ENCODE measurements at places on chromosomes 5 and 9. TPM values are rescaled to one million over a fixed set of nuclear protein-coding genes. Genes with fewer than 3 reads are reported as not detected.

- DNase-seq: no peak
These were observed 5.2 kb downstream of the TCF7 start for GRCh38 chr5:134119720-134120119.

DNA sequence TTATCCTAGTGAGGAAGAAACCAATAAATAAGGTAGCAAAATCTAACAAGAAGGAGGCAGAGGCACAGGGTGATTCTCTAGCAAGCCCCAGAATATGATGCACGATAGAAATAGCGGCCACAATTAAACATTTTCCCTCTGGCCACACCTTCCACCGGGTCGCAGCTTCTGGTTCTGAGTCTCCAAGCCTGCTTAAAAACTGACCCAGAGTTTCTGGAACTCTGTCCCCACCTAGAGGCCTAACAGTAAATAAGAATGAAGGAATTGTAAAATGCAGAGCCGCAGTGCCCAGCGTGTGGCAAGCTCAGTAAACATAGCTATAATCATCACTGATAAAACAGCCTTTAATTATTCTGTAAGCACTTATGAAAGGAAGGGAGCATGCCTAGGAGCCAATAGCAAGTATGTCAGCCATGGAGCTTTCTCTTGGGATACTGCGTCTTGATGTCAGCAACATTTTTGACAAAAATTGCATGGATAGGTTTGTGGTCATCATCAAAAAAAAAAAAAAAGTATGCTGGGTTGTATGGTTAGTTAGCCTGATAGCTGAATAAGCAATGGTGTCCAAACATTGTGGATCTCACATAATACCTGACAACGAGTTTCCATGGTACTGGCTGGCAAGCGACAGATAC, 465.5 kb downstream of the DNAH5 start:
- no peak for DNase-seq

DNA sequence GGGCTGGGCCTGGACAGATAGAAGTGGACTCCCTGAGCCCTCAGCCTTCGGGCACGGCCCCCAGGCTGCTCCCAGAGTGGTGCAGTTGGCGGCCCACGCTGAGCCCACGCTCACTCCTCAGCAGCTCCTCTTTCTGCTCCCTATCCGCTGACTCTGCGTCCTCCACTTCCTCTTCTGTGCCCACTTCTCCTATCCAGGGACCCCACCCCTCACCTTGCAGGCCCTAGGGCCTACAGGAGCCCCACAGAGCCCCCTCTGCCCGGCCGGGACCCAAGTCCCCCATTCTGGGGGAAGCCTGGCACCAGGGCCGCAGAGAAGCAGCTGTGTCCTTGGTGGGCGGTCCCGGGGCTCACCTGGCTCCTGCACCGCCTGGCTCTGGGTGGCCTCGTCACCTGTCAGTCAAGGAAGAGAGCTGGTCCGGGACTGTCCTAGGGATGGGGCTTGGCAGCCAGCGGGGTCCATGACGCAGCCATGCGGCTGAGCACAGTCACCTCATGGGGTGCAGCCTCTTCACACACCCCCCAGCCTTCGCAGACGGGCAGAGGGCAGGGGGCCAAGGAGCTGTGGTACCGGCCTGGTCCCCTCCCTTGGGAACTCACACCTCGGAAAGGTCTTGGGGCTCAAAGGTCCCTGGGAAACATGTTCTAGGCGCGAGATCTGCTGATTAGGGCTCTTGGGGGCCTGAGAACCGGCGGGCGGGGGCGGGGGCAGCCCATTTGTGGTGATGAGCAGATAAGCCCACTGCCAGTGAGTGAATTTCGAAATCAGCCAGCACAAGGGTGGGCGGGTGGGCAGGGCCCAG, 5.4 kb upstream of the NRARP start:
- DNase-seq: peak; percentile 33

GRCh38 chr9:3863111-3863528, 337.3 kb upstream of the RFX3 start:
- DNase-seq: no peak

DNA sequence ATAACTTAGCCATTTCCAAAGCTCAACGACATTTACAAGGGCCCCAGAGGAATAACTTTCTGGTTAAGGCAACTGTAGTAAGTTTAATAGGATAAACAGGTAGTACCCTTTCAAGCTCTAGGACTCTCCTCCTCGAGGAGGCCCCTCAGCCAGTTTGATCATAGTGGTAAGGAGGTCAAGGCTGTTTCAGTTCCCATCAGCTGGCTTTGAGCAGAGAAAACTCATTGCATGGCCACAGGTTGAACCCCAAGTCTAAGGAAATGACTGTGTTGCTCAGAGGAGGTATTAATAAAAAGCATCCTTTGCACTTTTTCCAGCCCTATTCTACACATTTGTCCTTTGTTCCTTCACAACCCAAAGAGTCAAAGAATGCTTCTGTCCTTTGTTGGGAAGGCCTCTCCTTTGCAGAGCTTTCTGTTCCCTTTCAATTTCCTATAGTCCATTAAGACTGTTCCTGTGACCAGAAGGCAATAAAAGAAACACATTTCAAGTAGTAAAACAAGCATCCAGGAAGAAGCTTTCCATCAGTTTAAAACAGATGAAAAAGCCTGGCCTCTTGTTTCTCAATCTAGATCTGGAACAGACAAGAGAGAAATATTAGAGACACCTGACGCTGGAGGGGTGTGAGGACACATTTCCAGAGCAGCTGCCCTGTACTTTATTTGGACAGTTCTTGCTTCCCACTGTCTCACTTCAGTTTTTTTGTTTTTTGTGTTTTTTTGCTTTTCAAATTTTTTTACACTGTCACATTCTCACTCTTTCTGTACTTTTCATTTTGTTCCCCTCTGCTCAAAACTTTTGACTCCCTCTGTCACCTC, 54.1 kb downstream of the PRRC1 start:
- no peak for DNase-seq

- no peak for DNase-seq
These were observed 412 bp downstream of the FGF18 start for GRCh38 chr5:171419688-171420430.

GRCh38 chr9:117718701-117719100, 14.5 kb downstream of the TLR4 start:
- DNase-seq: no peak

DNA sequence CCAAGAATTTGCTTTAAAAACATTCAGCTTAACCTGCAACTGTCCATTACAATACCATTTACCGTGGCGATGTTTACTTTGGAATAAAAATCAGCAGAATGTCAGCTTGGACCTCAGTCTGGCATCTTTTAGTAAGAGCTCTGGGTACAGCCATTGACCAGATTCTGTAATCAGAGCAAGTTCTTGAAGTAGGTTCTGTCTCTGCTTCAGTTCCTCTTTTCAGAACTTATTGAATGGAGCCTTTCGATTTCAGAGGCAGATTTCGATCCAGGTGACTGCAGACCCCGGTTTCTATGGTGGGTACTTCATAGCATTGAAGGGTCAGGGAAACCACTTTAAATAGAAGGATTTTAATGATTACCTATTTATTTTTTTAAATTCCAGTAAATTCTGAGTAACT, 53.4 kb upstream of the SV2C start:
- no peak for DNase-seq

DNA sequence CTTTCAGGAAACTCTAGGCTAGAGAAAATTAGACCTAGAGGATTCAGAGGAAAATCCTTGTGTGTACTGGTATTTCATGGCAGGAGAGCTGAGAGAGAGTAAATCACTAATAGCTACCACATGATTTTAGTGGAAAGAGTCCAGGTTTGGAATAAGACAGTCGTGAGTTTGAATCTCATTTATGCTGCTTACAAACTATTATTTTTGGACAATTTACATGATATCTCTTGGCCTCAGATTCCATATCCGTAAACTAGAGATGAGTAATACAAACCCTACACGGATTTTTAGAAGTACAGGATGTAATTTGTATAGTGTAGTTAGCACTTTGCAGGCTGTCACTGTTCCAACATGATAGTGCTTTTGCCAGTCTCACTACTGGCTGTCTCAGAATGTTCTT, 2.7 kb downstream of the IL31RA start:
- DNase-seq: no peak

GRCh38 chr5:76524868-76525267, 98.3 kb downstream of the F2RL2 start:
- DNase-seq: no peak

GRCh38 chr5:6492934-6493333, 44.3 kb downstream of the UBE2QL1 start:
- DNase-seq: no peak

DNA sequence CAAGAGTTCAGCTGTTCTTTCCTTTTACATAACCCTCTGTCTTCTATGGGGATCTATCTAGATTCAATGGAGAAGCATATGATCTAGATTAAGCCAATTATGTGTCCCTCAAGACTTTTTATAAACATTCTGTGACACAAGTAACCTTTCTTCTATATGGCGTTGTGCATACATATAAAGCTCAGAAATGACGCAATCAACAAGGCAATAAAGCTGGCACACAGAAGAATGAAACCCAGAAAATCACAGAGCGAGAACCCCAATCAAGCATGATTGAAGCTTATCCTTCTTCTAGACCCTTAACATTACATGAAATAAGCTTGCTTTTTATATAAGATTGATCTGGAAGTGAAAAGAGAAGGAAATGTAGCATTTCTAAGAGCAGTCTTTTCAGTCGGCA, 178.9 kb downstream of the DMRTA1 start:
- DNase-seq: no peak

GRCh38 chr5:53019320-53019719, 30.2 kb downstream of the ITGA2 start:
- no peak for DNase-seq

DNA sequence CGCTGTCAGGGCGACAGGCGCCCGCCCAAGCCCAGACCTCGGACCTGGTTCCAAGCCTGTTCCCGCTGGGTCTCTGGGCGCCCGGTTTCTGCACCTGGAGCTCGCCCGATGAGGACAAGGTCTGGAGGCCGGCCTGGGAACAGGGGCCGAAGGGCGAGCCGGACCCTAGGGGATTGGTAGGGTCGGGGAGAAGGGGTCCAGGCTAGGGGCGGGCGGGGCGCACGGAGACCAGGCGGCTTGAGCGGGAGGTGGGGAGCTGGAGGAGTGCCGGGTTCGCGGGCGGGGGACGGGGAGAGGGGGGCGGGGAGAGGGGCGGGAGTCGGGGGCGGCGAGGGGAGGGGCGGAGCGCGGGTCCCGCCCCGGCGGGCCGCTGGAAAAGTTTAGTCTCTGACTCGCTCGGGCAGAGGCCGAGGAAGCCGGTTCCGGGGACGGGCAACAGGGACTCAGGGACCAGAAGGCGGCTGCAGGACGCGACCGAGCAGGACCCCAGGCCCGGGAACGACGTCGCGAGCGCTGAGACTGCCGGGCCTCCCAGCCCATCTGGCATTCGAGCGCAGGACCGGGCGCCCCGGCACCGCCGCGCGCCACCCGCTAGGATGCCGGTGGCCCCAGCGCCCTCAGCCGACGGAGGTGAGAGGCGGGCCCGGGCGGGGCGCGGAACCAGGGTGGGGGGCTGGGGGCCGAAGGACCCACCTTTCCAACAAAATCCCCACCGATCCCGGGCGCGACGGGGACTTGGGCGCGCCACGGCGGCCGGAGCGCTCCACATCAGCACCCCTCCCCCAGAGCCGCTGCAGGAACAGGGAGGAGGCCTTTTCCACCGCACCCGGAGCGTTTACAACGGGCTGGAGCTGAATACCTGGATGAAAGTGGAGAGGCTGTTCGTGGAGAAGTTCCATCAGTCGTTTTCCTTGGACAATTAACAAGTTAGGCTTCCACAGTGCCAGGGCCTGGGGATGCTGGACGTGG, at the start of gene S1PR3:
Gene S1PR3 (plus strand): TSS at position 403 of the 969 bp plus-strand sequence. CDS start 9,733 bp downstream, outside the sequence.
- peak; percentile 54 for DNase-seq

DNA sequence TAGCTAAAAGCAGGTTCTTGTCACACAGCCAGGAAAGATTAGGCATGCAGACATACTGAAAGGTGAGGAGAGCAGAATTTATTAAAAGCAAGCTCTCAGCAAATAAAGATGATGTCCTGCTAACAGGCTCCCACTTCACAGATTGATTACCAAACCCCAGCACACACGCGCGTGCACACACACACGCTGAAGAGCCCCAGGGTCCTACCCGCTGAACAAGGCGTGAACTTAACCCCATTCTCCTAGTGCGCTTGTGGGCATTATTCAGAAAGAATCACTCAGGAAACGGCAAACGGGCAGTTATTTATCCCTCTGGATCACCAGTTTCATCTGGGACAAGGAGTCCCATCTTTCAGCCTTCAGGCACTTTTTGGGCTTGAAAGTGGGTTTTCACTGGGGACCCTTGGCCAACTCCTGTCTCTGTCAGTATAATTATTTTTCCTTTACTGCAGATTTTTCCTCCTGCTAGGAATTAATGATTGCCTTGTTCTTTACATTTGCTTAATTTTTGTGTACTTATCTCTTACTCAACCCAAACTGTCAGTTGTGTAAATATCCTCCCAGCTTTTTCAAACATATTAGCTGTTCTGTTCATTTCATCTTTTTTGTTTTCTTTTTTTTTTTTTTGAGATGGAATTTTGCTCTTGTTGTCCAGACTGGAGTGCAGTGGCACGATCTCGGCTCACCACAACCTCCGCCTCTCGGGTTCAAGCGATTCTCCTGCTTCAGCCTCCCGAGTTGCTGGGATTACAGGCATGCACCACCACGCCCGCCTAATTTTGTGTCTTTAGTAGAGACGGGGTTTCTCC, 92.6 kb downstream of the RIC1 start:
- DNase-seq: no peak

DNA sequence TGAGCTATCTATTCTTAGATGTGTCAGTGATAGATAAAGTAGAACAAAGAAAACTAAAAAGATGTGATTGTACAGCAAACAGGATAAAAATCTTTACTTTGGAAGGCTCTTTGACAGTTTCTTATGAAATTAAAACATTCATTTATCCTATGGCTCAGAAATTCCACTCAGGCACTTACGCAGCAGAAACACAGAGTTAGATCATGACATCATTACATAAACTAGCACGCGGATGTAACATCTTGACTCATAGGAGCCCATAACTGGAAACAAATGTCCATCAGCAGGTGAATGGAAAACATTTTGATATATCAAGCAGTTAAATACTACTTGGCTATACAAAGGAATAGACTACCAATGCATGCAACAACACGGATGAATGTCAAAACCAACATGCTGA, 45.3 kb downstream of the ICE1 start:
- DNase-seq: no peak

DNA sequence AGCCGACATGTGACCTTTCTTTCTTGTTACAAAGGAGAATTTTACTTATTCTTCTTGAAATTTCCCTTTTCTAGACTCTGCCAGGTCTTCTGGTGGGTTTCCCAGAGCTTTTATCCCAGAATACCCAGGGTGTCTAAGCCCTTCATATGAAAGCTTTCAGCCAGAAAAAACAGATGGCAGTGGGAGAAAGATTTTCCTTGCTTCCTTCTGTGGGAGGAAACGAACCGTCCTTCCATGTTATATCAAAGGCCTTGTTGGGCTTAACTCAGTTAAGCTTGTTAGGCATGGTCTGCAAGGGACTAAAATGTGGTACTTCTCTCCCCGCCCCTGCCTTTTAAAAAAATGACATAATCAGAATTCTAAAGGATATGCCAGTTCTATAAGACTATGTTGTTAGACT, 47.5 kb downstream of the SPATA31D1 start:
- DNase-seq: no peak

GRCh38 chr5:18072600-18072999, 438.3 kb downstream of the TAF11L14 start:
- no peak for DNase-seq

- DNase-seq: no peak
These were observed 222.4 kb downstream of the DIRAS2 start for GRCh38 chr9:90420211-90420610.

Gene MAPK9
- total RNA-seq: 35.9 TPM

Gene BSPRY
- total RNA-seq: 0.24 TPM

Gene ALDH1A1
- 184 TPM for total RNA-seq

Gene SHOC1
- total RNA-seq: not detected

Gene ADAMTS6
- total RNA-seq: 2.2 TPM

Gene PIP5K1B
- 1.0 TPM for total RNA-seq

Measured in ovary (tissue), 10 donors.